Fibroblast of villous mesenchyme (primary cell): ENCODE measurements at places on chromosomes 5 and 9.

GRCh38 chr5:131525805-131526204 is 109.2 kb downstream of the RAPGEF6 start:
- DNase-seq: peak; percentile 27

DNA sequence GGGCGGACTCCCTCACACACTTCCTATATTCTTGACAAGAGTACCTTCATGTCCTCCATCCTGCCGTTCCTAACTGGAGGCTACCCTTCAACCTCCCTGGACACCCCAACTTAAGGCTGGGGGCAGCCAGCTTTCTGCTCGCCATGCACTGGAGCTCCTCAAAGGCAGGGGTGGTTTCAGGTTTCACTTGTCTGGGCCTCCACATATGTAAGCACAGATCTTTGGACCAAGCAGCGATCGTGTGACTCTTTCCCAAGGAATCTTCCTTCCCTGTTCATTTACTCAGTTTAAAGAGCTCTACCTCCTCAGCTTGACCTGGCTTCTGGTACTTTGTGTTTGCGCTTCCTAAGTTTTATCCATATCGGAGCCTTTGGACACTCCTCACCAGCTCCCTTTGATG is 34.2 kb upstream of the TRPC7 start:
- DNase-seq: no peak

GRCh38 chr5:95298651-95299050 is 13.8 kb upstream of the MCTP1 start:
- no peak for DNase-seq

GRCh38 chr5:138240650-138241385 is 27.7 kb upstream of the CDC23 start:
- no peak for DNase-seq

GRCh38 chr9:96567203-96567700 is 52.4 kb downstream of the CDC14B start:
- peak; percentile 34 for DNase-seq
